Spinal cord (tissue), 10 donors: ENCODE measurements at places on chromosomes 13 and 19. TPM values are rescaled to one million over a fixed set of nuclear protein-coding genes. Genes with fewer than 3 reads are reported as not detected.

Gene ZNF708
- total RNA-seq, result 25.6 TPM

DNA sequence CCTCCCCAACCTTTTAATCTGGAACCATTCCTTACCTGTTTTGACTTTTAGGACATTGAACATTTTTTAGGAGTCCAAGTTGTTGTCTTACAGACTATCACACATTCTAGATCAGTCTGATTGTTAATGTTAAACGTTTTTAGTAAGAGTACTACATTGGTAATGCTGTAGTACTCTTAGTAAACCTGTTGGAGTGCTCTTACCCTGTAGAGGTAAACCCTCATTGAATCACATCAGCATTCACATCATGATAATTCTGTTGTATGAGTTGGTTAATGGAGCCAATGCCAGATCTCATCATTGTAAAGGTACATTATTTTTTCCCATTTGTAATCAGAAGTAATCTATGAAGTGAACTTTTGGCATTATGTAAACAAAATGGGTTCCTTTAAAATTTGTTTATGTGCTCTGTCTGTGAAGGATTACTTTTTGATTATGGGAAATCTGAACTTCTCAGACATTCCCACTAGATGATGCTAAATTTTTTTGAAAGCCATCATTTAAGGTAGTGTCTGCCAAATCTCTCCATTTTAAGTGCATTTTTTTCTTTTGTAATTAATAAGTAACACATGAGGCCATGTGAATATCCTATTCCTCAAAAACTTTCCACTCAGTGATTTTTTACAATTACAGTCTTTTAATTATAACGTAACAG, 55.2 kb downstream of the VWA8 start:
- no peak for DNase-seq

Gene ZIC5
- total RNA-seq, result 5.9 TPM

DNA sequence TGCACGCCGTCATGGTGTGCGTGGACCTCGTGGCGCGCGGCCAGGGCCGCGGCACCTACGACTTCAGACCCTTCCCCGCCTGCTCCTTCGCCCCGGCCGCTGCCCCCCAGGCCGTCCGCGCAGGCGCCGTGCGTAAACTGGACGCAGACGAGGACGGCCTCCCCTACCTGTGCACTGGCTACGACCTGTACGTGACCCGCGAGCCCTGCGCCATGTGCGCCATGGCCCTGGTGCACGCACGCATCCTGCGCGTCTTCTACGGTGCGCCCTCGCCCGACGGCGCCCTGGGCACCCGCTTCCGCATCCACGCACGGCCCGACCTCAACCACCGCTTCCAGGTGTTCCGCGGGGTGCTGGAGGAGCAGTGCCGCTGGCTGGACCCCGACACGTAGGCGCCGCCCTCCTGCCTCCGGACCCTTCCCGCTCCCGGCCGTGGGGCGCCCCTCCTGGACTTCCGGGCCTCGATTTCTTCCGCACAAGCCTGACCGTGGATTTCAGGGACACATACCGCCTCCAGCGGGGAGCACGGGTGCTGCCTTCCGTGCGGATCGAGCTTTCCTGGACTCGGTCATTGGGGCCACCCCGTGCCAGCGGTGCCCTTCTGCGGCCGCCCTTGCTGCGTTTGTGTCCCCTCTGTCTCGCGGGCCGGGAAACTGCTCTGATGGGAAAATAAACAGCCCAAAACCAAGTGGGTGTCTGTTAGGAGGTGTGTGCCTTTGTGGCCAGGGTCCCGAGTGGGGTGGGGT, 7.7 kb downstream of the ADAT3 start:
- no peak for DNase-seq

Gene C19orf67
- 0.22 TPM for total RNA-seq

GRCh38 chr19:45514376-45515051, 7.2 kb downstream of the VASP start:
- DNase-seq, result no peak

GRCh38 chr19:55463583-55464031, 944 bp downstream of the C19orf85 start:
- DNase-seq, result no peak

Gene ERICH4
- not detected for total RNA-seq

DNA sequence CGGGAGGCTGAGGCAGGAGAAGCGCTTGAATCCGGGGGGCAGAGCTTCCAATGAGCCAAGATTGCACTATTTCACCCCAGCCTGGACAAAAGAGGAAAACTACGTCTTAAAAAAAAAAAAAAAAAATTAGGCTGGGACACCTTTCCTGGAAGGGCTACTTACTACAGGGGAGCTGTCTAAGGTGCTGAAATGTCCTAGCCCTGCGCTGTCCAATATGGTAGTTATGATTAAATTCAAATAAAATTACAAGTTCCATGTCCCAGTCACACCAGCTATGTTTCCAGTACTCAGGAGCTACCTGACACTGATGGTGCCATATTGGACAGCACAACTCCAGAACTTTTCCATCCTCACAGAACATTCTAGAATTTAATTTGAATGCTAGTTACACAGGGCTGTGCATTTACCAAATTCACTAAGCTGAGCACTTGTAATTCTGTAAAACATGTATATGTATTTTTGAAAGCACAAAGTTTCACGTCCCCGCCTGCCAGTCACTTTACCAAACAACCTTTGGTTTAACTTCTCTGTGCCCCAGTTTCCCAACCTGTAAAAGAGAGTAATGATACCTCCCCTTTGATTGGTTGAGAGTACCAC, 9.2 kb upstream of the ZSCAN22 start:
- no peak for DNase-seq

DNA sequence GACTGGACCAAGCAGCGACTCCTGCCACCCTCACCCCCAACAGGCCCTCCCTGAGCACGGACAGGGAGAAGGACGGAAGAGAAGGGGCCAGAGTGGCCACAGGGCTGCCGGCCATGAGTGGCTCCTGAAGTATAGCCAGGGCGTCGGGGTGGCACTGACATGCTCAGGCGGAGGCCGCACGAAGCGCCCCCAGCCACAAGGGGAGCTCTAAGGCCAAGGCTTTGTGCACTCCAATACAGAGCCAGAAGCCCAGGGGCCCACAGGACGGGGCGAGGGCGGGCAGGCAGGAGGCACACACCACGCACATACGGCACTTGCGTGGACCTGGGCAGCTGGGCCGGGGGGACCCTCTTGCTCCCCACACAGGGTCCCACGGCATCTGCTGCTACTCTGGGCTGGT, 52.0 kb downstream of the KLF2 start:
- no peak for DNase-seq

DNA sequence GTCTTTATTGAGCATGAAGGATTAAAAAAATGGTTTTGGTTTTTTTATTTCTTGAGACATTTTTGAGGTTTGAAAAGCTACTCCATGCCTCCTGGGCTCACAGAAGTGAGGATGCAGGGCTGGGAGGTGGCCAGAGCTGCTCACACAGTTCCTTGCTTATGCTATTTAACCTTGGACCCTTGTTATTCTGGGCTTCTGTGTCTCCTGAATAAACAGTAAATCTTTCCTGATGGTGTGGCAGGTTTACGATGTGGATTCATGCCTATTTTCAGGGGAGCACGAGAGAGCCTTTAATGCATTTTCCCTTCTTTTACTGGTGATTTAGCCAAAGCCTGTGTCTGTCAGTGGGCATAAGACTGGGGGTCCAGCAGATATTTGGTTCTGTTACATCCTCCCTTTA, 34.3 kb upstream of the PCDH8 start:
- DNase-seq, result no peak

Gene MBD3L2
- not detected for total RNA-seq

DNA sequence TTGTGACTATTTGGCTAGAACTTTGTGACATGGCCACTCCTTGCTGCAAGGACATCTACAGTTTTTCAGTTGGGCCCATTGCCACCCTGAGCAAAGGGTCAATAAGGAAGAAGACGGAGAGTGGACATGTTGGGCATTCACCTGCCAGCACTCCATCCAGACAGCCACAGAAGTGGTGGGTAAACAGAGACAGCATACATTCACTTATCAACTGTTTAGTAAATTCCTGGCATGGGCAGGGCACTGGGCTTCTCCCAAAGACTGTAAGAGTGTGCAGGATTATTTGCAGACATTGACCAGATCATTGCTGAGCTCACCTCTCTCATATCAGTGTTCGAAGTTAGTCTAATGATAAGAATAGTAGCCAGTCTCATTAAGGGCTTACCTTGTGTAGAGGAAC, 29.2 kb downstream of the SIPA1L3 start:
- DNase-seq, result no peak

GRCh38 chr13:60170414-60170813, 6.7 kb upstream of the DIAPH3 start:
- no peak for DNase-seq

DNA sequence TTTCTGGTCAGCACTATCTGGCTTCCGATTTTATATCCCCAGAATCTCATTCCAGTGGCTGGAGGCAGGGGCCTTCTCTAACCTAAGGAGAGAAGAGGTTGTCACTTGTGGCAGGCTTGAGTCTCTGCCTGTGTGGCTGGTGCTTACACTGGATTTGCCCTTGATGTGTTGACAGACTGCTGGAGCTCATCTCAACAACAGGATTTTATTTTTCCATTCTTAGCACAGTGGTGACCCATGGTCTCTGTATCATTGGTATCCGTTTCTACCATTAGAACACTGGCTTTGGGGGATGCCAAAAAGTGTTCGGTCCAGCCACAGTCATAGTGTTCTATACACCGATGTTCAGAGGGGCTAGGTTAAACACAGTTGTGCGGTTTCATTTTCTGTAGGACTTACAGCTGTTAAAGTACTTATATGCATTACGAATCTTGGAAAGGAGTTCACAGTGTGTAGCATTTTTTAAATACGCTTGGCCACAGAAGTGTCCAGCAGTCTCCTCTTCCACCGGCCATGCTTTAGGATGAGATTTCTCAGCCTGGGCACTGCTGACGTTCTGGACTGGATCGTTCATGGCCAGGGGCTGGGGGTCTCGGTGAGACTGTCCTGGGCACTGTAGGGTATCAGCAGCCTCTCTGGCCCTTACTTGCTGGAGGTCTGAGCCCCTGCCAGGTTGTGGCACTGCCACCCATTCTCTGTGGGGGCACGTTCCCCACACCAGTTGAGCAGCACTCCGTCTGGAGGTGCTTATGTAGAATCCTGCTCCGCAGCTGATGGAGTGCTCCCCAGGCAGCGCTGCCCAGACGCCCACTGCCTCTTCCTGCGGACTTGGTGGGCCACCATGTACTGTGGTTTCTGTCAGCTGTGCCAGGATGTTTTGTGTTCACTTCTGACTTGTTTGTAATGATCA, 41.4 kb upstream of the TEX29 start:
- no peak for DNase-seq

- peak; percentile 77 for DNase-seq
Measured at GRCh38 chr13:48233046-48233888, at the start of gene ITM2B. TSS of gene ITM2B (plus strand) at chr13:48233206. CDS start at chr13:48233361, 155 bp downstream.

GRCh38 chr19:35975608-35976214, 19.3 kb upstream of the SDHAF1 start:
- DNase-seq, result no peak

DNA sequence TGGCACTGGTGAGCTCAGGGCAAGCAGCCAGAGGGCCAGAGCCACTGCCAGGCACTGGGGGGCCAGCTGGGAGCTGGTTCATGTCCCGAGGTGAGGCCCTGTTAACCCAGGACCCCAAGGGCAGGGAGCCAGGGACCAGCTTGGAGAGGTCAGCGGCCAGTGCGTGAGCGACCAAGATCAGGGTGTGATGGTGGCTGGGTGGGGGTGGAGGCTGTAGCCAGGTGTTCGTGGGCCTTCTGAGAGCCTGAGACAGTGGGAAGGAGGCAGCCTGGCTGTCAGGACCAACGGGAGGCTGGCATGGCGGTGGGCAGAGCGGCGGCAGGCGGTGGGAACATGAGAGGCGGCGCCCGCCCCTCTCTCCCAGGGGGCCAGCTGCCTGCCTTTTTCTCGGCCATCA, 8.1 kb upstream of the KPTN start:
- no peak for DNase-seq
